ENCODE measurements at places on chromosomes 1 and 21. TPM values are rescaled to one million over a fixed set of nuclear protein-coding genes. Genes with fewer than 3 reads are reported as not detected.

The TMEM54 gene
- 45.9 TPM for total RNA-seq

The C4BPB gene
- total RNA-seq = 1.3 TPM

DNA sequence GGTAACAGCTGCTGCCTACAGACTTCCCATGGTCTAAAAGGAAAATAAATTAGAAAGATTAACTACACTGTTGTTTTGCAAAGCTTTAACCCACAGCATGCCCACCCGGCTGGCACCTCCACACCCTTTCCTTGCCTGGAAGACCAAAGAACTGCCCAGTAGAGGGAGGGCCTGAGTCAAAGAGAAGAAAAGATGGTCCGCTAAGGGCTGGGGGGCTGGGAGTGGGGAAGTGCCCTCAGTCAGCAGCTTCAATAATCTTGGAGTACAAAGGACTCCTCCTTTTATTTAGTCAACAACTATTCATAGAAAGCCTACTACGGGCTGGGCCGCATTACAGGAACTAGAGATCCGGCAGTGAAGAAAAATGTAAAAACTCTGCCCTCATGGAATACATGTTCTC lies 40.6 kb downstream of the ERI3 start:
- no peak for DNase-seq

- no peak for DNase-seq
Measured at GRCh38 chr1:186183970-186184628, 191.0 kb downstream of the TPR start.

DNA sequence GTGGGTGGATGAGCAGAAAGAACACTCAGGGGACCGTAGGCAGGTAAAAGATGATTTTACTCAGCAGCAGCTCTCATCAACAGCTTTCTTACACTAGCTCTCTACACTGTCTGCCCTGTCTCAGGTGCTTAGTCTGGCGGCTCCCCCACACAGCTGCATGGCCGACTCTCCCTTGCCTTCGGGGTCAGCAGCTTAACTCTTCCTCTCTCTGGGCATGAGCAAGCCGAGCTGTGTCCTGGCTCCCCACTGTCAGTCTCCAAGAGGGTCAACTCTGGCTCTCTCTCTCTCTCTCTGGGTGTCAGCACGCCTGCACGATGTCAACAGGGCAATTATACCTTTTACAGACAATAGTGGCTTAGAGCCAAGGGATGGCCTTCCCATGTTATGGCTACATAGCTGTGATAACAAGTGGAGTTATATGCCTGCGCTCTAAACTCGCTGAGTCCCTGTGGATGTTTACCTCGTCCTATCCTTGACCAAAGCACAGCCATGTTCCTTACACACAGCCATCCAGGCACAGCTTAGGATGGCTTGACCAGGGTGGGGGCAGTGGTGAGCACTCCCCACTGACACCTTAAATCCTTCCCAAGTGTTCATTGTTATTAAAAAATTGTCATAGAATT lies 3.1 kb upstream of the BCL10 start:
- DNase-seq = peak; percentile 53

- no peak for DNase-seq
Measured at GRCh38 chr1:29410476-29410875, 174.2 kb downstream of the PTPRU start.

GRCh38 chr1:7447093-7447492 lies 324.0 kb upstream of the VAMP3 start:
- no peak for DNase-seq

- no peak for DNase-seq
Measured at GRCh38 chr1:169884634-169885033, 9.1 kb downstream of the SCYL3 start.

- no peak for DNase-seq
Measured at GRCh38 chr1:111320066-111320879, 29.6 kb downstream of the CHIA start.

- no peak for DNase-seq
Measured at GRCh38 chr1:193241132-193241827, 54.9 kb upstream of the B3GALT2 start.

GRCh38 chr21:17889171-17889570 lies 70.0 kb upstream of the C21orf91 start:
- DNase-seq = no peak

- DNase-seq = no peak
Measured at GRCh38 chr1:107934578-107934977, 30.4 kb downstream of the VAV3 start.

DNA sequence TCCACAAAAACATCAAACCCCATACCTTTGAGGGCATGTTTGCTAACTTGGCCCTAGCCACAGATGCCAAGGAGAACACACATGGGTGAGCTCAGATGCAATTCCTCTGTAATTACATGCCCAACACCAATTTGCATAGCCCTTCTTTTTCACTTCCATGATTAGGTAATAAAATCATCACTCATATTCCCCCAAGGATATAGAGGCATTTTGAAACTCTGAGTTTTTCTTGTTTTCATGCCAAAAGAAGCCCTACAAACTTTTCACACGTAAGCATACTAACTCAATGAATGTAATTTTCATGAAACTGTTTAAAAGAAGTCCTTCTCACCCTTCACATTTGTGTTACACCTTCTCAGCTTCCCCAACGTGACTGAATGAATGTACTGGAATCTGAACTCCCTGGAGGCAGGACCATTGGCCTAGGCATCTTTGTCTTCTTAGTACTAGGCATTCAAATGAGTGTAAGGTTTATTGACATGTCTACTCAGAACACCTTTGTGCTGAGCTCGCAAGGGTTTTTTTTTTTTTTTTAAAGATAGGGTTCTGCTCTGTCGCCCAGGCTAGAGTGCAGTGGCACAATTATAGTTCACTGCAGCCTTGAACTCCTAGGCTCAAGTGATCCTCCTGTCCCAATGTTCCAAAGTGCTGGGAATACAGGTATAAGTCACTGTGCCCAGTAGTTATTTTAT lies 31.0 kb downstream of the FBXO42 start:
- no peak for DNase-seq

Data from kidney (tissue), 22 donors.